ENCODE measurements at places on chromosomes 6 and 20.

DNA sequence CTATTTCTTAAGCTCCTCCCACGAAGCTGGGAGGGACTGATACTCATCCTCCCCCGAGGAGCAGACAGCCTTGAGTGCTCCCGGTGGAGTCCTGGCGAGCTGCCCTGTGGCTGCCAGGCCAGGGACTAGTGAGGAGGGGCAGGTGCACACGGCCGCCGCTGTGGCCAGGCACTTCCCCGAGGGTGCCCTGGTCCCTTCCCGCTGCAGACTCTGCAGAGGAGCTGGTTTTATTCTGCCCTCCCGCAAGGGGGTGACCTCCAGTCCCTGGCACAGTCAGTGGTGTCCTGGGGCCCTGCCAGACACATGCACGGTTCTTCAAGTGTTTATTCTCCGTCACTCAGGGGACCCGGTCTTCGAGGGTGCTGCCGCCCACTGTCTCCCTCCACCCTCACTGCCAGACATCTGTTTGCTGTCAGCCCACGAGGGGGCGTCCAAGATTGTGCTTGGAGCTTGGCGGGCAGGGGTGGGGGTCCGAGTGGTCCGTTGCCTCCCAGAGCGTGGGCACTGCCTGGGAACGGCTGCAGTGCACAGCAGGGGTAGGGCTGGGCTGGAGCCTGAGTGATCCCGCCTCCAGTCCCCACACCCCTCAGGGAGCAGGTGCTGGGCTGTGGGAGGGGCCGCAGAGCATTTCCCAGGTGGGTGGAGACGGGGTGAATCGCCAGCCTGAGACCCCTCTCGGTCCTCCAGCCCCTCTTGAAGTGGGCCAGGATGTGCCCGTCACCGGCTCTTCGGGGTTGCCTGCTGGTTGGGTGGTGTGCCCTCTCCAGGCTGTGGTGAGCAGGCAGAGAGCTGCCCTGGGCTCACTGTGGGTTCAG lies 3.1 kb upstream of the CABLES2 start:
- no peak for DNase-seq

DNA sequence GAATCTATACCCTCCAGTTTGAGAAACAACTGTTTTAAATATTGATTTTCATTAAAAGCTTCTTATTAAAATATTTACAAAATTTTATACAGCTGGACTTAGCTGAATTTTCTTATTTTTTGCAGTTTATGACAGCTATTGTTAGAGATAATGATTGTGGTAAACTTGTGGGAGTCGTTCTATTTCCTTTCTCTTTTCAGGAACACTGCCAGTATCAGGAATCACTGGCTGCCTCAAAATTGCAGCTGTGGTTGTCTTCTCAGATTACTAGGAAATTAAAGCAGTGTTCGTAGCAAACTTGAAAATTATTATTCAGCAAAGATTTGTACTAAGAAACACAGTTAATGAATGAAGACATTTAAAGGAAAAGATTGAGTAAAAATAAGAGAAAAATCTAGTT lies 311.0 kb downstream of the CENPW start:
- no peak for DNase-seq

DNA sequence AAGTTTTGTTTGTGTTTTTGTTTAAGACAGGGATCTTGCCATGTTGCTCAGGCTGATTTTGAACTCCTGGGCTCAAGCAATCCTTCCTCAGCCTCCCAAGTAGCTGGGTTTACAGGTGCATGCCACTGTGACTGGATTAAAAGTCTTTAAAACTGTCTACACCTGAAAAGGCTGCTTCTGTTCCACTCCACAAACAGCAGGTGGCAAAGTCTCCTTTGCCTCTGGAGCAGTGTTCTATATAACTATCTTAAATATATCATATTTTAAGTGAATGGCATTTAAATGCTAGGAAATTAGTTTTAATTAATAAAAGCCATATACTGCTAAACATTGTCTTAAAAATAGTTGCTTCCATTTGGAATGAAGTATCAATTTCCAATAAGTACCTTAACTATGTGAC lies 89.2 kb upstream of the BCLAF1 start:
- DNase-seq, result no peak

DNA sequence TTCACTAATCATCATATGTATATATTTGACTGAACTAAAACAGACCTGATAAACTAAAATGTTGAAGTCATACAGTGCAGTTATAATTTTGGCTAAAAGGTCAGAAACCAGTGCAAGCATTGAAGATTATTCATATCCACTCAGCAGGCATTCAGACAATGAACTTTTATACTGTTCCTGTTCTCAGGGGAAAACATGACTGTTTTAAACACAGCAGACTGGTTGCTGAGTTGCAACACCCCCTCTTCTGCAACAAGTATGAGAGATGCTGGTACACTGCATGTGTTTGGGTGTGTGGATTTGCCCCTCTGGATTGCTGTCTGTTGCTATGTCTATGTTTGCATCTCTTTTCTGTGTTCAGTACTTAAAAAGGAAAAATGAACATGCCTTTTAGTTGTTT lies 206.8 kb downstream of the EYA4 start:
- DNase-seq, result no peak

GRCh38 chr6:84072442-84072997 lies 38.9 kb downstream of the MRAP2 start:
- DNase-seq, result no peak

DNA sequence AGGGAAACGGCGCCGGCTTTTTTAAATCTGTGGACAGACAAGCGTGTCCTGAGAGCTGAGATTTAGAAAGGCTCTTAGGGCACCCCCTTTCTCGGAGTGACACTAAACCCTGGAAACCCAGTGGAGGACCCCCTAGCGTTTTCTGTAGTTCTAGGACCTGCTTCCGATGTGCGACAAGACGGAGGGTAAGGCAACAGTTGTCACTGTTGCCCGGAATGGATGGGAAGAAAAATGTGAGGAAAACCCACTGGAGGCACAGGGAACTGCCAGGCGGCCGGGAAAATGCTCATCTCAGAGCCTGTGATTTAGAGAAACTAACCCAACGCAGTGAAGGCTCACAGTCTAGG lies 551 bp upstream of the ATP5F1E start:
- no peak for DNase-seq

DNA sequence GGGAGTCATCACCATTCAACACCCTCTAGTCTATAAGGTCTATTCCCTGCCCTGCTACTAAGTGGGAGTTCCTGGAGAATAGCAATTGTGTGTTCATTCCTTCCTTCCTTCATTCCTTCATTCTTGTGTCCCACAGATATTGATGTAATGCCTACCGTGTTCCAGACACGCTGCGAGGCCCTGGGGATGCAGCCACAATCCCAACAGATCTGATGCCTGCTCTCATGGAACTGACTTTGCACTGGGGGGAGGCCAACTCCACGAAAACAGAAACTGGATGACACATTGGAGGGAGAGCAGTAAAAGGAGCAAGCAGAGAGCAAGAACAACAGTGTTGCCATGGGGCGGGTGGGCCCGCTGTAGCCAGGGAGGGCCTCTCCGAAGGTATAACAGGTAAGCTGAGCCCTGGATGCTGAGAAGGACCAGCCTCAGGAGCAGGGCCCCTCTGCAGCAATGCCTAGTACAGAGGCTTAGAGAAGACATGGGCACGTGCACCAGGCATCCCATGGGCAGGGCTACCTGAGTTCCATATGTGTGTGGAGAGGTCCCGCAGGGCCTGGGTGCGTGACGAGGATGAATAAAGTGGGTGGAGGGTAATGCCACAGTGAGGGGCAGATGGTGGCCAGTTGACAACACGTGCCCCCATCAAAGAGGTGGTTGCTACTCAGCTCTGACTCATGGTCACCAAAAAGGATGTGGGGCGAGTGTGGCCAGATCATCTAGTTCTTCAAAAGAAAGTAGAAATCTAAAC lies 173.9 kb downstream of the NFATC2 start:
- no peak for DNase-seq

GRCh38 chr6:157037165-157037564 lies 260.0 kb downstream of the ARID1B start:
- DNase-seq, result no peak

GRCh38 chr6:129267028-129267427 lies 384.1 kb downstream of the LAMA2 start:
- no peak for DNase-seq

GRCh38 chr20:2054911-2055310 lies 46.7 kb upstream of the STK35 start:
- no peak for DNase-seq

DNA sequence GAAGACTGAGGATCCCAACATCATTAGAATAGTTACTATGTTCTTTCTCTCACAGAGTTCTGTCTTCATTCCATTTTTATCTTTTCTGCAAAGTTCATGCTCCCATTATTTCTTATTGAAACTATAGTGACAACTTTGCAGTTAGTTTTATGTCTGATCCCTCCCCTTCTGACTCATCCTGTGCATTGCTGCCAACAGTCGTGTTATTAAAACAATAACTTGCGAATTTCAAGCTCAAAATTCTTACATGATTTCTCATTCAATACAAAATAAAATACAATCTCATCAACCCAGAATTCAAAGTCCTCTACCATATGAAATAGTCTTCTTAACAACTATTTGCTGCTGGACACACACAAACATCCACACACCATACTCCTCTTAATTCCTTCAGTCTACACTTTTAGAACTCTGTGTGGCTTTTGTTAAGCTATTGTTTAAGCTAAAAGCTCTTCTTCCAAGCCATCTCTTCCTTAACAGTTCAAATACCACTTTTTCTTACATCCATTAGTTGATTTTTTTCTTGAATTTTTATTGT lies 261.4 kb upstream of the IRAK1BP1 start:
- no peak for DNase-seq

All from urinary bladder (tissue), 4 donors.